Central memory CD4-positive, alpha-beta T cell (primary cell): ENCODE measurements at places on chromosomes 12 and 14.
A peak's percentile ranks its signal among the peaks of the same experiment; 100 is the strongest.

DNA sequence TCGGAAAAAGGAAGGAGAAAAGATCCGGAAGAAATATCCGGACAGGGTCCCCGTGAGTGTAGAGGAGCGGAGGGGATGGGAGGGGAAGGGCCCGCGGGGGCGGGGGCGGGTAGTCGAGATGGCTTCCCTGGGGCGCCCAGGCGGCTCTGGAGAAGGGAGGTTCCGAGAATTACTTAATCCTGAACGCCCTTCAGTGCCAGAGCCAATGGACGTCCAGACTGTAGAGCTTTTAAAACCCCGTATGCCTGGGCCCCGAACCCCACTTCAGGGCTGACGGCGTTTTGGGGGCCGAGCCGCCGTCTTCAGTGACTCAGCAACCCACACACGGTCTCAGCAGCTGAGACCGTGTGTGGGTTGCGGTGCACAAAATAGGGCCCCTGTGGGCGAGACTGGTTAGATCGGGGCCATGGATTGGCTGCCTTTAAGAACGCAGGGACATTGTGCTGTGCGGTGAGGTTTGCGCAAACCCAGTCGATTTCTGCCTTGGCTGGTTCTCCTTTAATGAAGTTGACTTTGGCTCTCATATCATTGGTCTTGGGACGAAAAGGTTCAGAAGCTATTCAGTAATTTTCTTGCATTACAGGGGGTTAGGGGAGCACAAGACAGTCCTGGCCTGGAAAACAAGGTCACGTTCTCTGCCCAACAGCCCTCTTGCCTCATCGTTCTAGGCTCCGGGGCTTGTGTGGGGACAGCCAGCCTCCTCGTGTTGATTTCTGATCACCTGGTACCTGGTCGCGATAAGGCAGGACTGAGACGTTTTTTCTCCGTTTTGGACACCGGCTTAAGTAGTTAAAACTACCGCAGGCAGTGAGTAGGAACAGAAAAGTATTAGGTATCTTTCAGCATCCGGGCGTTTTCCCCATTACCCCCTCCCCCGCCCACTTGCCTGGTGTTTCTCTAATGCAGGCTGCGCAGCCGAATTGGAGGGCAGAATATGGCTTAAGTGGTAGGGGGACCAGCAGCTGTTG lies 775 bp downstream of the GABARAPL1 start:
- peak; percentile 84 for DNase-seq

DNA sequence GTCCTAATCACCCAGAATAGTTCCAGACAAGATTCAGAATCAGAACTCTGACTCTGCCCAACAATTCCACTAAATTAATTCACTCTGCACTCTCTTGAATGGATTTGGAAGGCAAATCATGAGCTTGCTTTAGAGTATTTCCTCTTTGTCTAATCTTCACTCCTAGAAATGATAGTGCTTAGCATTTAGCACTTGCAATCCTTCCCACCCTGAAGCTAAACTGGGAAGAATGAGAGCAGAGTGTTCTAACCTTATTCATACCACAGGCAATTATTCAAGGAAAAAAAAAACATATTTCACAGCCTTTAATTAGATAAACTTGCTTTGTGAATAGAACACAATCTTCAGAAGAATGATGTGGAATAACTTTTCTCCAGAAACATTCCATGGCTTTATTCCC lies 264.6 kb downstream of the PAWR start:
- DNase-seq, result no peak

- no peak for DNase-seq
Measured at GRCh38 chr14:50377550-50378085, 19.1 kb downstream of the CDKL1 start.

GRCh38 chr12:67572492-67572891 lies 76.1 kb upstream of the DYRK2 start:
- DNase-seq, result no peak

DNA sequence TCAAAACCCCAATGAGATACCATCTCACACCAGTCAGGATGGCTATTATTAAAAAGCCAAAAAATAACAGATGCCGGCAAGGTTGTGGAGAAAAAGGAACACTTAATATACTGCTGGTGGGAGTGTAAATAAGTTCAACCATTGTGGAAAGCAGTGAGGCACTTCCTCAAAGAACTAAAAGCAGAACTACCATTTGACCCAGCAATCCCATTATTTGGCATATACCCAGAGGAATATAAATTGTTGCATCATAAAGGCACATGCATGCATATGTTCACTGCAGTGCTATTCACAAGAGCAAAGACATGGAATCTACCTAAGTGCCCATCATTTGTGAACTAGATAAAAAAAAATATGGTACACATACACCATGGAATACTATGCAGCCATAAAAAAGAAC lies 59.9 kb downstream of the MGST1 start:
- no peak for DNase-seq

- no peak for DNase-seq
Measured at GRCh38 chr12:57213763-57214397, 2.7 kb upstream of the NXPH4 start.

DNA sequence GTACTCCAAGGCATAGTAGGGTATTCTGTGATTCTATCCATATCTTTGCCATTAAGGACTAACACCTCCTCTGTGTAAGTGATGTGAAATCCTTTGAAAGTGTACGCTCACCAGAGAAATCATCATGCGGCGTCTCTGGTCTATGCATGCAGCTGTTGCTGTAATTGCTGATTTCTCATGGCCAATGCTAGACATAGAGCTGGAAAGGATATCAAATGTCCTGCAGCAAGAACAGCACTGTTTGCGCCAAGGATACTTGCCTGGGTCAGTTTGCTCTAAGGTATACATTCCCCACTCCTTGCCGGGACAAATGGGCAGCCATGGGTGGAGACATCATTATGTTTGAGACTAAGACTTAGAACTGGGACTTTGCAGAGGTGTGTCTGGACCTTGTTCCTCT lies 896.4 kb downstream of the BCL11B start:
- no peak for DNase-seq

DNA sequence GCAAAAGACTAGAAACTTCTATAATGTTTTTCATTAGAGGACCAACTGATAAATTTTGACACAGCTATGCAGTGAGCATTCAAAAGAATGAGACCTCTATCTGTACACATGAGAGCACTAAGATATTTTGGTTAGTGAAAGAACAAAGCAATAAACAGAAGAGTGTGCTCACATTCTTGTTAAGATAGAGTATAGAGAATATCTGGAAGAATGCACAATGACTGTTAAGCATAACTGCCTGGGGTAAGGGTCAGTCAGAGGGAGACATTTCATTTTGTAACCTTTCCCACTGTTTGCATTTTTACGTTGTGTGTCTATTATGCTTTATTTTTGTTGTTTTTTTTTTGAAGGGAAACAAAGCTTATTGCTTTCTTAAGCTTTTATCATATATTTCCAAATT lies 20.7 kb downstream of the KCNMB4 start:
- DNase-seq, result no peak

DNA sequence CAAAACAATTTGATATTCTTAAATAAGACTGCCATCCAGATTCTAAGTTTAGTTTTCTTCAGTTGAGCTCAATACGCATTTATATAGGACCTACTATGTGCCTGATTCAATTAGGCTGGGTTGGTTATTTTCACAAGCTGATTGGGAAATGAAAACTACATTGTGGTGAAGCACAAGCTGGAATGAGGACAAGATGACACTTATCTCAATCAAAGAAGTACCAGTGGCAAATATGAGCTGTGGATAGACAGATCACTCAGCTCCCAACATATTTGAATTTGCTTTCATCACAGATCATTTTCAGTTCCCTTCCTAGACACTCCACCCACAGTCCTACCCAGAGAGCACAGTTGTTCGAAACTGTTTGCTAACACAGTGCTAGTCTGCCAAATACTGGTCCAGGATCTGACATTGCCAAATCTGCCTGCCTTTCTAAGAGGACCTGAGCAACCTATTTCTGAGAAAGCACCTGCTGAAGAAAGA lies 74.7 kb downstream of the LLPH start:
- DNase-seq, result no peak
